ENCODE measurements at places on chromosomes 5 and 9.

DNA sequence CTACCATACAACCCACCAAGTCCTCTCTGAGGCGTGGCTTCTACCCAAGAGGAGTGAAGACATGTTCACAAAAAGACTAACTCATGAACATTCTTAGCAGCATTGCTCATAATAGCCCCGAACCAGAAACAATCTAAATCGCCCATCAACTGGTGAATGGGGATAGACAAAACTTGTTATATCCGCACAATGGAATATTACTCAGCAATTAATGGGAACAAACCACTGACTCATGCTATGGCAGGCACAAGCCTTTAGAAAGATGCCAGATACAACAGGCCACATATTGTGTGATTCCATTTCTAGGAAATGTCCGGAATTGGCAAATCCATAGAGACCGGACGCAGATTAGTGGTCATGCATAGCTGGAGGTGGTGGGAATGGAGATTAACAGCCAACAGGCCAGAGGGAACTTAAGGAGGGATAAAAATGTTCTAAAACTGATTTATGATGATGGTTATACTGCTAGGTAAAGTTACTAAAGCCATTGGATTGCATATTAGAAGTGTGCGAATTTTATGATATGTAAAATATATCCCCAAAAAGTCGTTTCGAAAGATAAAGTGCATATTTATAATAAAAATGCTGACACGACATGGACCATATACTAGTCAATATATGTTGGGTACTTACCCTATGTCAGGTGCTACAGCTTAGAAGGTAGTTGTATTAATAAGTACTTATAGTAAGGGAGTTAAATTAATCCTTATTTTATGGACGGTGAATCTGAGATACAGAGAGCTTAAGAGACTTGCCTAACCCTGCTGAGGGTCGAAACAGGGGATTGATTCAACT is 55.4 kb downstream of the LHX2 start:
- DNase-seq, result no peak

DNA sequence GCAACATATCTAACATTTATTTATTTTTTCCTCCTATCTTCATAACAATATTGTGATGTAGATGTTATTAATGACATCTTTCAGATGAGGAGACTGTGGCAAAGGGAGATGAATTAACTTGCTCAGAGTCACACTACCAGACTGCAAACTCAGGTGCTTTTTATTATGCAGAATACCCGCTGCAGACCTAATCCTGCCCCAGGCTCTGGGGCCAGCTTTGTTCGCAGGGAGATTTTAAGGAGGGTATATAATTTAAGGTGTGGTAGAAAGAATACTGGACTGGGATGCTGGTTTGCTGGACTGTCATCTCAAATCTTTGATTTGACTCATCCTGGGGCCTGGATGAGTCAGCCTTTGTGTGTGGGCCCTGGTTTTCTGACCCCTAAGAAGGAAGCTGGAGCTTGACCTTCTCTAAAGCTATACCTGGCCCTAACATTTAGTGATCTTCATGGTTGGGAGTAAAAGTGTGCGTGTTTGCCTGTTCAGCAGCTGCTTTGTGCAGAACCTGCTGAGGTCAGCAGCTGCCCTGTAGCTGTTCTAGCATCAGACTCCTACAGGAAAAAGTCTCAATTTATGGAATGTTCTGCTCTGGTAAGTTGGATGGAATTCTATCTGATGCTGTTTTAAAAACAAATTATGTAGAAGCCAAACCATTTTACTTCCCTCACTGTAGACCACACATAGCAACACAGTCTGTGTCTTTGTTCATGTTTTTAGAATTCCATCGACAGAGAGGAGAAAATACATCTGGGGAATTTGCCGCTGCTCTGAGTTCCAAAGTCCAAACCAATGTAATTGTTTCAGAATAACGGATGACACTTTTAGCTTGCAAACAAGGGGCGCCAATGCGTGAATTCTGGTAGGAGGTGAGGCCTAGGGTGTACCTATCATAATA is 4.5 kb downstream of the SLC36A1 start:
- peak; percentile 71 for DNase-seq

- no peak for DNase-seq
Measured at GRCh38 chr5:66009277-66009676, 82.9 kb downstream of the ERBIN start.

GRCh38 chr9:135584371-135584770 is 22.8 kb downstream of the PAEP start:
- DNase-seq, result no peak

DNA sequence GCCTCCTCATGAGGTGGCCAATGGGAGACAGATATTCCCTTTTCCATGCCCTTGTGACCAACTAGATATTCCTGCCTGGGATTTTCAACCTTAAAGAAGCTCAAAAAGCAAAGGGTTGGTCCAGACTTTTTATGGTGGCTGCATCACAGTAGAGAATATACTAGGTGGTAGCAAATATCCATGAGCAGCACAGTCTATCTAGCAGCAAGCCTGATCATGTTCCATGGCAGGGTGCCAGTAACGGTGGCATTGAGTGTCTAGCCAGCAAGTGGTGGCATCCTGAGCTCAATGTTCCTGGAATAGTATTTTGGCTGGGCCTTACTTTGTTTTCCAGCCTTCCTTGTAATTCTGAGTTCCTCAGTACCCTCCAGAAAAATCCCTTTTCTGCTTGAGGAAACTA is 25.8 kb downstream of the CDC25C start:
- no peak for DNase-seq

DNA sequence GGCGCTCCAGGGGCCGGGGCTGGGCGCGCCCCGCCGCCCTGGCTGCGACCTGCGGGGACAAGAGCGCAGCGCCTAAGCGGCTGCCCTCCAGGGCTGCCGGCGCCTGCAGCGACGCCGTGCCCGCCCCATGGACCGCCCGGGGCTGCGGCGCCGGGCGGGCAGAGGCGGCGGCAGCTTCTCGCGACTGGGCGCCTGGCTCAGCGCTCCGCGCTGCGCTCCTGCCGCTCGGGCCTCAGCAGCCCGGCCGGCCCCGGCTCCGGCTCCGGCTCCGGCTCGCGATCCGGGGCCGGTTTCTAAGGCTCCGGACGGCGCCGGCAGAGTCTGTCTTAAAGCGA is at the start of gene PITX1:
Gene PITX1, minus strand, starts transcription at position 328 of the 335 bp plus-strand sequence. CDS start 347 bp downstream, outside the sequence.
- DNase-seq, result peak; percentile 68
